ENCODE measurements at places on chromosomes 7 and 10.

DNA sequence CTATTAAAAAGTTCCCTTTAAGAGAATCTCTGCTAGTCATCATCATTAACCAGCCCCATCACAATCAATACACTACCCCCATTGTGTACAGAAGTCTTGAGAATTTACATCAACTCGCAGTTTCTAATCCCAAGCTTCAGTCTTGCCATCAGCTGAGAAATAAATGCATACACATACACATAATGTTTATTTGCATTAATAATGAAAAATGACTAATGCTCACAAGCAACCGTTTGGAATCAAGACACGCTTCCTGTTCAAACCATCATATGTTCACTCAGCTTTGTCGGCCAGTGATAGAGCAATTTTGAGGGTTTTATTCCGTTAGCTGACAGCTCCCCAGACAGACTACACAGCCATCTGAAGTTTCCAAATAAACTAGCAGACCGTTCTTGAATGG is 287.1 kb downstream of the SFMBT2 start:
- DNase-seq: no peak

GRCh38 chr7:112266141-112266540 is 59.6 kb downstream of the ZNF277 start:
- DNase-seq: no peak

GRCh38 chr10:106557053-106557452 is 607.5 kb downstream of the SORCS1 start:
- DNase-seq: no peak

GRCh38 chr7:151709141-151710038 is 167.5 kb downstream of the PRKAG2 start:
- no peak for DNase-seq

DNA sequence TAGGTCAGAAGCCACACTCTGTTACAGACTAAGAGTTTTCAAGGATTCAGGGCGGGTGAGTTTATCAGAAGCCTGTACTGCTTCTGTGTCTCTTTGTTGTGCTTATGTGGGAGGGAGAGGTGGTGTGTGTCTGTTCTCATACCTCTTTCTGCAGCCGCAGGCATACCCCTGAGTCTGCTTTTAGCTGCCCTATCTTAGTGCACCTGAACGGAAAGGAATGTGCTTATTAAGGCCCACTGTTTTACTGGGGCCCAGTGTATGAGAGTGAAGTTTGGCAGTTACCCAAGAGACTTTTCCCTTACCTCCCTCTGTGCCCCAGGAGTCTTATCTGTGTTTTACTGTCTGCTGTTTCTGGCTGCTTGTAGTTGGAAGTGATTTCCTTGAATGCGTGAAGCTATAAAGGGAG is 104.3 kb downstream of the TYW1 start:
- DNase-seq: no peak

GRCh38 chr7:24952464-24952863 is 27.5 kb downstream of the OSBPL3 start:
- DNase-seq: no peak

DNA sequence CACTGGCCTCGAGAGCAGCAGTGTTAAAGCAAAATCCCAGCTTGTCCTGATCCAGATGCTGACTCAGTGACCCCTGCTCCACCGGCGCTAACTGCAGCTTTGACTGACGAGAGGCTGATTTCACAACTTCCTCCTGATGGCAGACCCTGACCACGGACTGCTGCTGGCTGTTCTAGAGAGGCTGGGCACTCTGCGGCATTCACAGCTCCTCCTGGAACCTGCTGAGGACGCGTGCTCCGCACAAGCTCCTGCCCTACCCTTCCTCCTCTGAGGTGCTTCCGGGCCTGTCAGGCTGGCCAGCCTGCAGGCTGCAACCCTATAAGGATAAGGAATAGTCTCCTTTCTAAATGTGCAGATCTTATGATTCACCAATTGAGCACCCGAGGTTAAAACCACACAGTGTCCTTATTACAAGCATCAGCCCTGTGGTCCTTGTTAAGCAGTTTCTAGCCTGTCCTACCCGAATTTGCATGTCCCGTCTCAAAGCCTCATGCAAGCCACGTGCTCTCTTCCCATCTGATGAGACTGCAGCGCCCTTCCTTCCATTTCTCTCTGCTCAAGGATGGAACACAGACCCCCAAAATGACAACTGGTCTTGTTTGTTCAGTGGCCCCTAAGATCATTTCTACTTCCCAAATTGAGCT is 35.5 kb upstream of the NCAPG2 start:
- no peak for DNase-seq

DNA sequence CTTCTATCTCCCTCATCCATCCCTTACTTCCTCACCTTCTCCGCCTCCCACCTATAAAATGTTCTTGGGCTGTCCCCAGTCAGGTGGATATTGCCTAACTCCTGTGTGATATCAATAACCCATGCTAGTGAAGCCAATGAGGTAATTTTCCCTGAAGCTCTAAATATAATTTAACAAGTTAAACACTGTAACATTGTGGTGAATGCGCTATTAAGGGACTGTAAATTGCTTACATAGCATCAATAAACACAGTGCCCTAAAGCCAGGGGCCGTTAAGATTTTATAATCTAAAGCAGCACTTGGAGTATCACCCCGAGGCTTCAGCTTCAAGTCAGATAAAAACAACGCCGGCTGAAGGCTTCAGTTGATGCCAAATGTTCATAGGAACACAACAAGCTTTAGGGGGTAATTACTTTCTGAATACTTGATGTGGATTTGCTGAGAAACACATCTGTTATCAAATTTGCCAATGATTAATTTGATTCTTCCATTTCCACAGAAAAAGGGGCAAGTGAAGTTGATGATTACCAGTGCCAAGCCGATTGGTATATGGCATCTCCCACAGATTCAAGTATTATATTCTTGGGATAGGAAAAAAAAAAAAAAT is 138.4 kb downstream of the CREB5 start:
- DNase-seq: peak; percentile 86

- DNase-seq: no peak
These were observed 676.0 kb upstream of the GALNT17 start for GRCh38 chr7:70455925-70456324.

GRCh38 chr7:141073641-141074161 is at the start of gene TMEM178B:
TSS of gene TMEM178B (plus strand) at chr7:141074064.
- peak; percentile 81 for DNase-seq

DNA sequence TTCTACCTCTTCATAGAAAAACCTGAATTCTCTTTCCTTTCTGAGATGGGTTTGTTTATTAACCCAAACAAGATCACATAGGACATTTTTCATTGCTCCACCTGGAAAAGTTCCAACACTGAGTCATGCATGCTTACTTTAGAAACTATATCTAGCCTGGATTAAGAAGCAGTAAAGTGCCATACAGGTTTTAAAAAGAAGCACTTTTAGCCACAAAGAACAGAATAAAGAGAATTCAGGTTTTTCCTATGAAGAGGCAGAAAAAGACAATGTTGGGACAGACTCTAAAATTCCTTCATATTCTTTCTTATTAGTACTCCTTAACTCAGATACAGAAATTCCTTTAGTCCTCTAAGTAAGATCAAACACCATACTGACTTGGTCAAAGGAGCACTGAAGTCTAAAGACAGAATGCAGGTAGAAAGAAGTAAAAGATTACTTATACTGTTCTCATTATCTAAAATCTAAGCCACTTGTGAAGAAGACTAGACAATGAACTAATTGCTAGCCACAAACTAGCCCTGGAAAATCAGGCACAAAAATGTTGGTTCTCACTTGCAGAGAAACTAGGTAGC is 241.3 kb downstream of the ANK3 start:
- DNase-seq: peak; percentile 11

- DNase-seq: peak; percentile 47
These were observed 145.9 kb downstream of the ARHGAP12 start for GRCh38 chr10:31782701-31783100.

- no peak for DNase-seq
These were observed 991 bp downstream of the ZNF239 start for GRCh38 chr10:43573250-43574000.

DNA sequence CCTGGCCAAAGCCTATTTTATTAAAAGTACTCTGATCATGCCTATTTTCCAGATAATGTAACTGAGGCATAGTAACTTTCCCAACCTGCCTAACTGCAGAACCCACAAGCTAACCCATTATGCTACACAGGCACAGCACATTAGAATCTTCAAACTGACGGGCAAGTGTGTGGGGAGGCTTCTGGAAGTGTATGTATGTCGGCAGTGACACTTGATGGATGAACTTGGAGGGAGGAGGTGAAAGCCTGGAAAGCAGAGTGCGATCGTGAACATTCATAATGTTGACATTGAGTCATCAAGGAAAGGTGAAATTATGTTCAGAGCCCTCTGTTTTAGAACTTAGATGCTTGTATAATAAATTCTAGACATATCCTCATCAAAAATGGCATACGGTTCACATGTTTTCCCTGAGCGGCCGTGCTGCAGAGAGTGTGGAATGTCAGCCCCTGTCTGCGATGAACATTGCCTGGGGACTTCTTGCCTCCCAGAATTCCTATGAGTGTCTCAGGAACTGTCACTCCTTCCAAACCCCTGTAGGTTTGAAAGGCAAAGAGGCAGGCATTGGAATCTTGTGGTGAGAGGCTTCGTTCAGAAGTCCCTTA is 102.4 kb downstream of the SLIT1 start:
- peak; percentile 17 for DNase-seq

- DNase-seq: no peak
These were observed 15.4 kb downstream of the GLUD1 start for GRCh38 chr10:87079106-87079836.

GRCh38 chr10:122194251-122194650 is 76.8 kb upstream of the BTBD16 start:
- DNase-seq: no peak

- DNase-seq: peak; percentile 66
These were observed 230.4 kb downstream of the ACTR3B start for GRCh38 chr7:152989889-152990380.

- DNase-seq: no peak
These were observed 44.2 kb upstream of the FRMD4A start for GRCh38 chr10:14374745-14375445.

DNA sequence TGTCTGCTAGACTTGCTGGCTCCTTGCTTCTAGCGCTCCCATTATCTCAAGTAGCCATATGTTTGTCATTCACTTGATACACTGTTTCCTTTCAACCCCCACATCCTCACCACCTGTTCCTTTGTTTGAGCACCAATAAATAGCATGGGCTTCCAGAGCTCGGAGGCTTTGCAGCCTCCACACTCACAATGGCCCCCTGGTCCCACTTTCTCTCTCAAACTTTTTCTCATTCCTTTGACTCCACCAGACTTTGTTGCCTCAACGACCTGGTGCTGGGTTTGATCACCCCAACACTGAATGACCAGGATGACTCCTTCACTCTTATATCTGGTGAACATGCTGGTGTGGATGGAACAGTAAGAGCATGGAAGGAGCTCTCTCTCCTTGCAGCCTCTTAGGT is 114.5 kb upstream of the TRIM24 start:
- DNase-seq: no peak

DNA sequence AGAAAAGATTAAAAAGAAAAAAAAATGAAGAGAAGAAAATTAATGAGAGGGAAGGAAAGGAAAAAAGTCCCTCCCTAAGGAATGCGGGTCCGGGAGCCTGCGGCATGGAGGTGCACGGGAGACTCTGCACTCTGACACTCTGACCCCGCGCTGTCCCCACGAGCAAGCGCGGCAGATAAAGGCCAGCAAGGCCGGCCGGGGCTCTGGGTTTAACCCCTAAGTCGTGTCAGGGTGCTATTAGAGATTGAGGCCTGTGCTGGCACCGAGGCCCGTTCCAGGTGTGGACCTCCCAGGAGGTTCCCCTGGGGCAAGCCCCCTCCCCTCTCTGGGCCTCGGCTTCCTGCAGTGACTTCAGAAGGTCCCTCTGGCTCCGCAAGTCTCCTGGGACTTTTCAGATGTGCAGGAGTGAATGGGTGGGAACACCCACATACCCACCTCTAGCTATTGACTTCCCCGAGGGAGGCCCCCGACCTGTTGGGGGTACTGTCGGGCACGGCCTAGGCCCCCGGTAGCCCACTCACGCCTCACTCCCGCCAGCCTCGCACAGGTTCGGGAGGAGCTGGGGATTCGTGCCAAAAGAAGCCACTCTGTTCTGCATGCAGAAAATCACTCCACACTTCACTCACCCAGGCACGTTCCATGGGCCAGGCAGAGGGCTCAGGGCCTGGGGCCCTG is 164.1 kb downstream of the TCERG1L start:
- DNase-seq: no peak

- no peak for DNase-seq
These were observed 70.3 kb upstream of the FAM3C start for GRCh38 chr7:121466455-121466854.

DNA sequence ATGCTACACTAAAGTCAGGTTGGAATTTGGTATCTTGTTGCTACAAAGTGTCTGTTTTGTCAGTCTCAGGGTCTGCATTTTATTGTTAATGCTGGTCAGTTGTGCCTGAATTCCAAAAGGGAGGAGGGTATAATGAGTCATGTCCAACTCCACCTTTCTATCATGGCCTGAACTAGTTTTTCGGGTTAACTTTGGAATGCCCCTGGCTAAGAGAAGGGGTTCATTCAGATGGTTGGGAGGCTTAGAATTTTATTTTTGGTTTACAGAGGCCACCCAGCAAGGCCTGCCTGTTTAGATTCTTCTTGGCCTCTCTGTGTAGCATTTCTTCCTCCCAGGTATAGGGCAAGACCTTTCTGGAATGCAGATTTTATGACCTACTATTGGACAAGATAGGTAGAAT is 93.2 kb downstream of the SKIDA1 start:
- DNase-seq: no peak

DNA sequence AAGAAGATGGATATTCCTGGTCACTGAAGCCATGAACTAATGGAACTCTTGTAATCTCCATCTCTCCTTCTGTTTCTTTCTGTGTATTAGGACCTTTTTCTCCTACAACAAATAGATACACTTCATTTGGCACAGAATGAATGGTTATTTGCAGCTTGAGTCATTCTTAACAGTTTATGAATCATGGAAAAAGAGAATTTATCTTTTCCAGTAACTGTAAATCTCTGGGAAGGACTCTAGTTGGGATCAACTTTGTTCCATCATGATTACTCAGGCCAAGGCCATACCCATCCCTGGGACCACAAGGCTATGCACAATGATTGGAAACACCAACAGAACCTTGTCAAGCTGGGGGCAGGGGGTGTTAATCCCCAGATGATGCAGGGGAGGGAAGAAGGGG is 36.1 kb upstream of the MDFIC start:
- no peak for DNase-seq

GRCh38 chr10:97914837-97915211 is 65.2 kb downstream of the GOLGA7B start:
- DNase-seq: peak; percentile 77

DNA sequence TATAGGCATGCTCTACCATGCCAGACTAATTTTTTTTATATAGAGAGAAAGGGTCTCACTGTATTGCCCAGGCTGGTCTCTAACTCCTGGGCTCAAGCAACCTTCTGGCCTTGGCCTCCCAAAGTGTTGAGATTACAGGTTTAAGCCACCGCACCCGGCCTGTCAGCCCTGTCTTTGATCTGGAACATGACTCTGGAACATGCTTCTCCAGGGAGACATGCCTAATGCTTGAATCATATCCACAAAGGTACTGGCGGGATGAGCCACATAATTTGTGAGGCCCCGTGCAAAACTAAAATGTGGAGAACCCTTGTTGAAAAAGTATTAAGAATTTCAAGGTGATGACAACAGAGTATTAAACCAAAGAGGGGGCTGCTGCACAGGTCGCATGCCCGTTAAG is 282.8 kb downstream of the ARHGAP12 start:
- DNase-seq: no peak

- no peak for DNase-seq
These were observed 38.1 kb upstream of the SEPTIN7 start for GRCh38 chr7:35762781-35763180.
